CD4-positive, CD25-positive, alpha-beta regulatory T cell (primary cell): ENCODE measurements at places on chromosomes 13 and 19. TPM values are rescaled to one million over a fixed set of nuclear protein-coding genes. Genes with fewer than 3 reads are reported as not detected.

Gene VSTM1
- total RNA-seq: not detected

GRCh38 chr13:113819731-113820715 is 43.9 kb downstream of the GAS6 start:
- DNase-seq: no peak

Gene GRWD1
- 29.0 TPM for total RNA-seq

Gene UCHL3
- total RNA-seq: 28.3 TPM

Gene PSG4
- total RNA-seq: 0.76 TPM

DNA sequence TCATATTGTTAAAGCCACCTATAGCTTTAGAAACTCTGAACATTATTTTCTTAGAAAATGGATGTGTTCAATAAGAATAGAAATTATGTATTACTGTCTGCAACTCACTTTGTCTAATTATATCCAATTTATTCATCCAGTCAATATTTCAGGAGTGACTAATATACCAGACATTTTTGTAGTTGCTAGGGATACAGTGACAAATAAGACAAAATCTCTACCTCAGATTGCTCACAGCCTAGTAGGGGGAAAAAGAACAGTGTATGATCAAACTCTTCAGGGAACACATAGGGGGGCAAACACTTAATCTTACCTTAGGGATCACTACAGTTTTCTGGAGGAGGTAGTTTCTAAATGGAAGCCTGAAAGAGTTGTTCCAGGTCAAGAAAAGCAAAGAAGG is 8.6 kb downstream of the BRCA2 start:
- DNase-seq: no peak
